ENCODE measurements at places on chromosomes 4 and X.

- DNase-seq: peak; percentile 70
Measured at GRCh38 chrX:72100824-72101351, 30.8 kb downstream of the RTL5 start.

- no peak for DNase-seq
Measured at GRCh38 chr4:182905038-182905437, 12.1 kb downstream of the DCTD start.

- no peak for DNase-seq
Measured at GRCh38 chrX:126886997-126887396, 67.5 kb downstream of the PRR32 start.

DNA sequence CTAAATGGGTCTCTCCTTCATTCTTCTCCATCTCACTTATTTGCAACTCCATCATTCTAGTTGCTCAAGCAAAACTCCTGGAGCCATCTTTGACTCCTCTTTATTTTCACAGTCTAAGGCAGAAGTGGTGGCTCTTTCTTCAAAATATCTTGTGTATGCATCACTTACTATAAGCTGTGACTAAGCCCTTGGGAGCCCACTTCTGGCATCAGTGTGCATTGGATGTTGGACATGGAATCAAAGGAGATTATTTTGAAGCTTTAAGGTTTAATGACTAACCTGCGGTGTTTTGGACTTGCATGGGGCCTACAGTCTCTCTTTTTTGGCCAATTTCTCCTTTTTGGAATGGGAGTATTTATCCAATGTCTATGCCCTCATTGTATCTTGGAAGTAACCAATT, 276.8 kb downstream of the SPOCK3 start:
- no peak for DNase-seq

DNA sequence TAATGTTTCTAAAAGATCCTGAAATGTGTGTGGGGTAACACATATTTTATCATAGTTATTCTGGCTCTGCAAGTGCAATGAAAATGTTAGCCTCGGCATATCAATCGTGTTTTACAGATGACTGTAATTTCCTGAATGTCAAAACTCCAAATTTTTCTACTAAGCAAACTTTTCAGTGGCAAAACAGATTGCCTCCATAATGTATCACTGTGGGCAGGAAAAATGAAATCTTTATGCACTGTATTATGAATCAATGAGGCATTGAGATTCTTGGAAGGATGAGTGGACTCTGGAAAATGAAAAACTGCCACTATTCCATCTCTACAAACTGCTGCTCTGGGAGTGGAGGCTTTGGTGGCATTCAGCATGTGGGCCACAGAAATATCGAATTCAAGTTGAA, 160.1 kb upstream of the MBNL3 start:
- no peak for DNase-seq

DNA sequence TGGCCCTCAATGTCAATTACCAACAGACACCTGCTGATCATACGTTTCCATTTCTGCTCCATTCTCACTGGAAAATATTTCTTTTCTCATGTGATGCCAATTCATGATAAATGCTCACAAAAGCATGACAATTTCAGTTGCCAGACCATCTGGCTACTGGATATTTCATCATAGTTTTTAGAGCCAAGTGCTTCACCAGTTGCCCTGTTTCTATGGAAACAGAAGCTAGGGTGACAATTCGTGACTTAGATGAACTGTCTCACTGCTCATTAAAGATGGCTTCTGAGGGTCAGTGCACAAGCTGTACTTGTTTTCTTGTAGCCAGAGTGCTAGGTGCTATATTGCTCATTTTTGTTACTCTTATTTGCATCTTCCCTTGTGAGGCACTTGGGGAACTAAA, 184.9 kb downstream of the COMMD8 start:
- DNase-seq: no peak

DNA sequence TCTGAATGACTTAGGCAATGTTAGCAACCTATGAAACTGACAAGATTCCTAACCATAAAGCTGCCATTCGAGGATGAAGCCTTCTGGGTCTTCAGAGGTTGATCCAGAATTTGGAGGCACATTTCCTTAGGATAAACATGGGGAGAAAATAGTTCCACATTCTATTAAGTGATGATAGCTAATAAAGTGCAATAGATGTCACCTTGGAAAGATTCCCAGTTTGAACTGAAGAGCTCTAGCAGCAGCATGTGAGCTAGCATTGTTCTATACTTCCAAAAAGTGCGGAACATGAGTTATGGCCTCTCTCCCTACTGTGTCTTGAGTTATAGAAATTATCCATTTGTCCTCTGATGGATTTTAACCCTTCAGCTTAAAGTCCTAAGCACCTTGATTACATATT, 991.4 kb upstream of the SLIT2 start:
- DNase-seq: no peak

- DNase-seq: no peak
Measured at GRCh38 chrX:148610328-148610698, 109.9 kb downstream of the AFF2 start.

DNA sequence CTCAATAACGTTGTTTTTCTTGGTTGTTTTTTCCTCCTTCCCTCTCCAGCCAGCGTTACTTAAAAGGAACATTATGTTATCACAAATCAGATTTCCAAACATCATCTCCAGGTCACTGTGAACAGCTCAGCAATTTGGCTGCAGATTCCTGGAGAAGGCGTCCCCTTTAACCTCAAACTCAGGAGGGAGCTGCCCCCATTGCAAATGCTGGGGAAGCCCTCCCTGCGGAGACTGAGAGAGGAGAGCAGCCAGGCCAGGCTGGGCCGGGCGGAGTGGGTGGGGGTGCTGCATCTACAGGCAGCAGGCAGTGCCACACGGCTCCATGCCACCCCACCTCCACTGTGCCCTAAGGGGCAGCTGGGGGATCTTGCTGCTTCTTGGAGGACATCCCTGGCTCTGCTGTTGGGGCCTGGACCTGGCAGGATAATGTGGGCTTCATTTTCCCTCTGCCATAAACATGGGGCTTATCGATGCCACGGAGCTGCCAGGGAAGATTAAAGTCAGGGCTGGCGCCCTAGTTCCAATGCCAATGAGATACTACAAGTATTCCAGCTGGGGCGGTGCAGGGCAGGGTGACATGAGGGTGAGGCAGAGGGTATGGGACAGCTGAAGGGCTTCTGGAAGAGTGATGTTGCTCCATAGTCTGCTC, 148.8 kb downstream of the PJA1 start:
- no peak for DNase-seq

- no peak for DNase-seq
Measured at GRCh38 chr4:100269446-100269845, 79.2 kb upstream of the DDIT4L start.

GRCh38 chr4:105858466-105859040, 36.7 kb upstream of the NPNT start:
- DNase-seq: peak; percentile 30

DNA sequence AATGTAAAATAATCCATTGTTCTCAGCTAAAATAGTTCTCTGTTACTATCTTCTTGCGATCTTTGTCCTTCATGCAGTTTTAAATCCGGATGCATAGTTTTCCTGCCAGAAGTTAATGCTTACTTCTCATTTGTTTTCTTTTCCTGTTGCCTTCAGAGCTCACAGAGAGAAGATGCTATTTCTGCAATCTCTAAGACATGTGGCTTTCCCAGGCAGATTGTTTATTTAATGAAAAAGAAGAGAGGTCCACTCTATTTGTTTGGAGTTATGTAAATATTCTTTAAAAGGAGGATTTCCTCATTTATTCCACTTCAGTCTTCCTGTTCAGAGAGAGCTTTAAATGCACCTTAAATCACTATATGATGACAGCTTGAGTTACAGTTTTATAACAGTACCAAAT, 39.3 kb upstream of the HPGD start:
- no peak for DNase-seq

DNA sequence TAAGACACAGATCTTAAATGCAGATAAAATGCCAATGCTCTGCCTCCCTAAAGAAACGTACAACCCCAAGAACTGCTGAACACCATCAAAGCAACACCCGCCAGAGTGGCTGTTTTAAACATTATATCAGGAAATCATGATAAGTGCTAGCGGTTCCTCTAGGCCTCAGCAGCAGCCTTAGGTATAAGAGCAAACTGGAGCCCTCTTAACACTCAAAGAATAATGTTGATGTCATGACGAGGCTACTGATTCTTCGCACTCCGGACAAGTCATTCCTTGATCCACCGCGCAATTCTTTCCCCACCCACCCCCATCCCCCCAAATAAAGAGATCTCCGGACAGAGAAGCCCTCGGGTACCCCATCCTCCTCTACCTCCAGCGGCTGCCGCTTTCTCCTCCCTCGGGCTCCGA, 507 bp downstream of the LIN54 start:
- DNase-seq: no peak

DNA sequence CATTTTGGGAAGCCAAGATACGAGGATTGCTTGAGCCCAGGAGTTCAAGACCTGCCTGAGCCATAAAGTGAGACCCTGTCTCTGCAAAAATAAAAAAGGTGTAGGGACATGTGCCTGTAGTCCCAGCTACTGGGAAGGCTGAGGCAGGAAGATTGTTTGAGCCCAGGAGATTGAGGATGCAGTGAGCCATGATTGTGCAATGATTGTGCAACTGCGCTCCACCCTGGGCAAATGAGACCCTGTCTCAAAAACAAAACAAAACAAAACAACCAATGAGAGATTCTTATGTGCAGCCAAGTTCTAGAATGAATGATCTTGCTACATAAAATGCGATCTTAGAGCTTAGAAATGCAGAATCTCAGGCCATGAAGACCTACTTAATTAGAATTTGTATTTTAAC, 22.5 kb downstream of the SLC9B2 start:
- no peak for DNase-seq

- DNase-seq: no peak
Measured at GRCh38 chr4:86522349-86522748, 71.8 kb upstream of the PTPN13 start.

DNA sequence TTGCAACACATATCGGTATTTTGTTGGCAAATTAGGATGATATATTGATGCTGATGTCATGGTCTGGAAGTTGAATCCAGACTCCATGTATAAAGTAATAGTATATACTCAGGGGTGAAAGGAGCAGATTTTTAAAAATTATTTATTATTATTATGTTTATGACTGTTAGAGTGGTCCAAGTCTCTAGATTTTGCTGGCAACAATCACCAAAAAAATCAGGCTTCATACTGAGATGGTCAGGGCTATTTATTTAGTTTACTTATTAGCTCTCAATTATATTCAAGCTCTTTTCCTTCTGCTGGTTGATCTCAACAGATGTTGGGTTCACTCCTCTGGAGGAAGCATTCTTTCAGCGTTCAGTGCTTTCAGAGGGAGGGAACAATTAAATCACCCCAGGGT, 73.9 kb upstream of the VCX3B start:
- DNase-seq: no peak

DNA sequence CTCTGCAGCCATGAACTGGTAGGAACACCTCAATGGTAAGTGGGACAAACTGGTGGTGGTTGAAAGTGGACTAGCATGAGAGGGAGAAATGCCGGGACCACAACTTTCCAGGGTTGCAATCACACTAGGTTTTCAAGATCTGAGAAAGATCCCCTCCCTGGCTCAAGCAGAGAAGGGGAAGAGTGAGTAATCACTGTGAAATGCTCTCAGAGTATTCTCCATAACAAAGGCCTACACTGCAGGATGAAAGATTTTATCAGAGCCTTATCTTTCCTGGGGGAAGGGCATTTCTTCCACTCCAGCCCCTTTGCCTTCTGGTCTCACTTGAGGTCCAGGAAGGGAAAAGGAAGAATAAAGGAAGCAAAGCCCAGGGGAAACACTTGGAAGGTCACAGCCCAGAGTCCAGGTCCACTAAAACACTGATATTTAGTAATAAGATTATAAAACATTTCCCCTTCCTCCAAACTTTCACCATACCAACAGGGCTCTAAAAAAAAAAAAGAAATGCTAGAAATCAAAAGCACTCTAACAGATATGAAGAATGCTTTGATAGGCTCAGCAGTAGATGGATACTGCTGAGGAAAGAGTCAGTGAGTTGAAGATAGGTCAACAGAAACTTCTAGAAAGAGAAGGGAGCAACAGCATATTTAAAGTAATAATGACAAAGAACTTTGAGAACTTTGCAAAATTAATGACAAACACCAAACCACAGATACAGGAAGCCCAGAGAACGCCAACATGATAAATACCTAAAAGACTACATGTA, 95.9 kb downstream of the WDFY3 start:
- no peak for DNase-seq

DNA sequence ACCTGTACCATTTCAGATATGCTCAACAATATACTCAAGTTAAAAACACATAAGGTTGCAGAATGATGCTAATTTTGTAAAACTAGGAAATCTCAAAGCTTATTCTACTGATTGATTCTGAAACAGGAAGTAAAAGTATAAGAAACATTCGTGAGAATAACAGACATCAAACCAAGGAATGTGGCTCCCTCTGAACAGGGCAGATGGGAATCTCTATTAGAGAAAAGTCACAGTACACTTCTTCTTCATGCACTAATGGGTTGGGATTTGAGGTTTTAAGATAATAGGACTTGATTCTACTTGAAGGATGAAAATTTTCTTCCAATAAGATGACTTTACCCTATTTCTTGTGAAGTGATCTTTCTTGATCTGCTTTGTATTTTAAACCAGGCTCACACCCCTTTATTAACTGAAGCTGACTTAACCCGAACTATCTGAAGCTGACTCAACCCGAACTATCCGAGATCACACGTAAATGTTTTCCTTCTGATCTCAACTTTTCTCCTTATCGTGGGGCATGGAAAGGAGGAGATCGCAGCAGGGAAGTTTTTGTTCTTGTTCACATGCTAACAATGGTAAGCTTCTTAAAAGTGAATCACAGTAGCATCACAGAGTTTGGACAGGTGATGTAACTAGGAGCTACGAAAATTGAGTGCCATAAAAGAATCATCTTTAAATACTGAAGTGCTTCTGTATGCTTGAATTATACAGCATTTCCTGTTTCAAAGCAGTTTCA, 363.1 kb upstream of the ZFP42 start:
- DNase-seq: no peak

DNA sequence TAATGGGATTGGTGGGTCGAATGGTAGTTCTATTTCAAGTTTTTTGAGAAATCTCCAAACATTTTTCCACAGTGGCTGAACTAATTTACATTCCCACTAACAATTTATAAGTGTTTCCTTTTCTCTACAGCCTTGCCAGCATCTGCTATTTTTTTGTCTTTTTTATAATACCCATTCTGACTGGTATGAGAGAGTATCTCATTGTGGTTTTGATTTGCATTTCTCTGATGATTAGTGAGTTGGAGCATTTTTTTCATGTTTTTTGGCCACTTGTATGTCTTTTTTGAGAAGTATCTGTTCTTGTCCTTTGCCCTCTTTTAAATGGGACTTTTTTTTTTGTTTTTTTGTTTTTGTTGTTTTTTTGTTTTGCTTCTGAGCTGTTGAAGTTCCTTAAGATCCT, 200.0 kb upstream of the GK2 start:
- DNase-seq: no peak

GRCh38 chrX:129626026-129626425, 28.7 kb downstream of the APLN start:
- no peak for DNase-seq

DNA sequence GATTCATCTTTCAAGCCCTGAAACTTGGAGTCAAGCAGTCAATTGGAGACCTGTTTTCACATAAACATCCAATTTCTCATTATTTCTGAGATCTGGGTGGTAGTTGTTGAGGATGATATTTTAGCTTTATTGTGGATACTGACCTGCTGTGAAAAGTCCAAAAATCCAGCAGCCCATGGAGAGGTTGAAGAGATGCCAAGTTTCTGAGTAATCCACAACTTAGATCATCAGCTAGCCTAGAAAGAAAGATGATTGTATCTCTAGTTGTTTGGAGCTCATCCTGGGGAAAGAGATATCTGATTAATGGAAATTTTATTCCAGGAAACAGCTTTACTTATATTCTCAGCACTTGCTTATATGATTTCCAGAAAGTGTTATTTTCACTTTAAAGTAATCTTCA, 48.6 kb upstream of the DCX start:
- no peak for DNase-seq
